Activated naive CD8-positive, alpha-beta T cell treated with anti-CD3 and anti-CD28 coated beads, Interleukin-2, amount 10 ng/mL, durations not matched to agents 7 days and 5 days (primary cell): ENCODE measurements at places on chromosomes 16 and 17. TPM values are rescaled to one million over a fixed set of nuclear protein-coding genes. Genes with fewer than 3 reads are reported as not detected.

HOXB9 gene
- 0.23 TPM for total RNA-seq

DNA sequence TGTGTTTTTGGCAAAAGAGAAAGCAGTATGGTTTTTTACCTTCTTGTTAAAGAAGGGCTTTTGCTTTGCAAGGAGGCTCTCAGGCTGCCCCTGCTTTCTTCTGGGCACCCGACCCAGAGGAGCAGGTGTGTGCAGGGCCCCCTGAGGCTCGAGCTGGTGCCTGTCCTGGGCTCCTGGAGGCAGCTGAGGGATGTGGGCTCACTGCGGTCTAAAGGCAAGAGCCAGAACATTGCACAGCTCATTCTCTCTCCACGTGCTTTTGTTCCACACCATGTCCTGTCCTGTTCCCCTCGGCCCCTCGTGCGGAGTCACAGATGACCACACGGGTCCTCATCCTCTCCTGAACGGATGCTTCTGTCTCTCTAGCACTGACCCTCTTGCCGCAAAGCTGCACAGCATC is 36.7 kb upstream of the CAPN15 start:
- H3K36me3 ChIP-seq: no peaks in the 10 kb centered on the region
- peaks cover 7% of the 10 kb centered on the region for H3K4me1 ChIP-seq
- H3K27ac ChIP-seq: no peak overlapping the region
- no peak for DNase-seq
- no peaks in the 10 kb centered on the region for H3K27me3 ChIP-seq

GRCh38 chr17:80824549-80825470 is 166.8 kb upstream of the CHMP6 start:
- H3K36me3 ChIP-seq: peaks cover 20% of the 10 kb centered on the region
- H3K4me3 ChIP-seq: no peak overlapping the region
- no peak overlapping the region for H3K27ac ChIP-seq
- peaks cover 19% of the 10 kb centered on the region for H3K4me1 ChIP-seq
- no peaks in the 10 kb centered on the region for H3K27me3 ChIP-seq

DNA sequence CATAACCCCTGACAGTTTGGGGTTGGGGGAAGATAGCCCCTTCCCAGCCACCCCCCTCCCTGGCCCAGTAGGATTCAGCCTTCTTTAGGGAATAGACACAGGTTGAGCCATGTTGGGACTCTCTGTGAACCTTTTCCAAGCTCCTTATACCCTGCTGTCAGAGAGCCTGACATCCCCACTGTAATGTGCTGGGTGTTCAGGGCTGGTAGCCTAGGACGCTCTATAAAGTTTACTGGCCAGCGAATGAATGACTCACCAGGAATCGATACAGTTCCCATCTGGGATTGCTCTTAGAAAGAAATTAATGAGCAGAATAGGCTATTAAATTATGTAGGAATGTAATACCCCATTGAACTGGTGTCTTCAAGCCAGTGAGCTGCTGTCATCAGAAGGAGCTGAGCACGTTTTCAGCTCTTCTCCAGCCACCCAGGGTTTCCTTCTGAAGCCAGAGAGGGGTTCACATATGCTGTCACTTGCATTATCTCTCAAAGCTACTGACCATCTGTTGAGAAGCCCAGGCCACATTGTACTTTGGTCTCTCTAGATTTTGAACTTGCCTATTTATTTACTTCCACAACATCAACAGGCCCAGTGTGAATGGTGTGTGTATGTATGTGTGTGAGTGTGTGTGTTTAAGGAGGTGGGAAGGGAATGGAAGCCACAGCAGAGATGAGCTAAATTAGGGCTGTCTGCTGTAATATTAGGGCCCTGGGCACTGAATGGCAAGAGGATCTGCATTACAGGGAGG is 64.9 kb downstream of the SPACA3 start:
- DNase-seq: no peak
- no peak overlapping the region for H3K4me3 ChIP-seq
- H3K27ac ChIP-seq: no peak overlapping the region
- H3K36me3 ChIP-seq: no peaks in the 10 kb centered on the region

GRCh38 chr17:29240968-29241963 is 5.4 kb upstream of the CRYBA1 start:
- DNase-seq: no peak
- H3K4me1 ChIP-seq: peaks cover 5% of the 10 kb centered on the region
- no peaks in the 10 kb centered on the region for H3K36me3 ChIP-seq
- peaks cover 5% of the 10 kb centered on the region for H3K27me3 ChIP-seq
- H3K4me3 ChIP-seq: no peak overlapping the region

- no peak overlapping the region for H3K27ac ChIP-seq
- peak overlapping the region; percentile 26 for H3K4me3 ChIP-seq
- peaks cover 14% of the 10 kb centered on the region for H3K27me3 ChIP-seq
- no peaks in the 10 kb centered on the region for H3K4me1 ChIP-seq
Measured at GRCh38 chr17:13337864-13338371, 263.8 kb downstream of the HS3ST3A1 start.

- peaks cover 25% of the 10 kb centered on the region for H3K36me3 ChIP-seq
- no peak overlapping the region for H3K4me3 ChIP-seq
- DNase-seq: no peak
- peaks cover 39% of the 10 kb centered on the region for H3K4me1 ChIP-seq
Measured at GRCh38 chr17:73234736-73235135, 26.9 kb downstream of the CPSF4L start.
